T1000 (cell line): ENCODE measurements at places on chromosomes 2 and 18.

GRCh38 chr2:33068261-33068660 is 121.5 kb downstream of the LTBP1 start:
- no peak for DNase-seq

GRCh38 chr2:210271300-210271699 is 43.7 kb downstream of the MYL1 start:
- no peak for DNase-seq

DNA sequence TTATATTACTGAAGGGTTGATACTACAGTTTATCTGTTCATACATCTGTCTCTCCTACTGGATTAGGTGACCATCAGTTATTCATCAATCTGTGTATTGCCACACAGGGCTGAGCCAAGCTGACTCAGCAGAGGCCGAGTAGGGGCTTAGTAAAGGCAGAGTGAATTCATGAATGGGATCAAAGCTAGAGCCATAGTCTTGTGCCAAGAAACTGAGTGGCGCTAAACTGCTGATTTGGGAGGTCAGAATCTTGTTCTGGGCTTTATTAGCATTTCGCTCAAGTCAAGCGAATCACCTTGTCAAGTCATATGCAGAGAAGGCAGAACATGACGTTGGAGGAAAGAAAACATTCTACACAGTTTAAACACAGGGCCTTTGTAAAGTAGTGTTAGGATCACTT is 34.1 kb downstream of the SOCS6 start:
- no peak for DNase-seq

DNA sequence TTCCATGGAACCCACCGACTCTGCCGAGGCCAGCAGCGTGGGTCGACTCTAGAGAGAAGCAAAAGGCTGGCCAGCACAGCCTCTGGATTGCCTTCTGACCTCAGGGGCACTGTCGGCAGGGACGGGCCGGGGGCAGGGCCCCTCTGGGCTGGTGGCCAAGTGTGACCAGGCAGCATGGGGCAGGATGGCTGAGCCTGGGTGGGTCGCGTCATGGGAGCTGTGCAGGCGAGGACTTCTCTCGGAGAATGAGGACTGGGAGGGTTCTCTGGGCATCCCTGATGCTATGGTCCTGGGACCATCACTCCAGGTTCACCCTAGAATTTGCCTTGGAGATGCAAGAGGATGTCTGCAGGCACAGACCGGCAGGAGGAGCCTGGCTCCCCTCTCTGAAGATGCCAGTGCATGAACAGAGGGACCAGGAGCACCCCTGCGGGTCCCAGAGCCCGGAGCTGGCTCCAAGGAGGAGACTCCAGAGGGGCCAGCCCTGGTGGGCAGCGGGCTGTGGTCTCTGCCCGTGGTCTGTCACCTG is 289.2 kb downstream of the NDUFA10 start:
- DNase-seq: no peak

DNA sequence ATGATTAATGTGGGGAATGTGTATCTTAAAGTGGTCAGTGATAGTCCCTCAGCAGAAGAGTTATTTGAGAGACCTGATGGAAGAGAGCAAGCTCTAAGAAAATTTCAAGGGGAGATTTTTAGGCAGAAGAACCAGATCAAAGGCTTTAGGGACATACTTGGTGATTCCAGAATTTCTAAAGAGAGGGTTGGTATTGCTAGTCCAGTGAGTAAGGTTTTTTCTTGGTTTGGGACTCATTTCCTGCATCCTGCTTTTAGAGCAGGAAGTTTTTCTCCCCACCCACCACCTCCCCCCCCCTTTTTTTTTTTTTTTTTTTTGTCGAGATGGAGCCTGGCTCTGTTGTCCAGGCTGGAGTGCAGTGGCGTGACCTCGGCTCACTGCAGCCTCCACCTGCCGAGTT is 42.7 kb upstream of the DYSF start:
- DNase-seq: no peak

DNA sequence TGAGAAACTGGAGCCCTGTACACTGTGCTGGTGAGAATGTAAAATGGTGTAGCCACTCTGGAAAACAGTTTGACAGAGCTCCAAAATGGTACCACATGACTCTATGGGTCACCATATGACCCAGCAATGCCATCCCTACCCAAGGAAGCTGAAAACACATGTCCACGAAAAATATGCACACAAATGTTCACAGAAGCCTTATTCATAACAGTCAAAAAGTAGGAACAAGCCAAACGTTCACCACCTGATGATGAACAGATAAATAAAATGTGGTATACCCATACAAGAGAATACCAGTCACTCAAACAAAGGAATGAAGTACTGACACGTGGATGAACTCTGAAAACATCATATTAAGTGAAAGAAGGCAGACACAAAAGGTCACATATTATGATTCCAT is 4.6 kb downstream of the AFG3L2 start:
- DNase-seq: no peak

DNA sequence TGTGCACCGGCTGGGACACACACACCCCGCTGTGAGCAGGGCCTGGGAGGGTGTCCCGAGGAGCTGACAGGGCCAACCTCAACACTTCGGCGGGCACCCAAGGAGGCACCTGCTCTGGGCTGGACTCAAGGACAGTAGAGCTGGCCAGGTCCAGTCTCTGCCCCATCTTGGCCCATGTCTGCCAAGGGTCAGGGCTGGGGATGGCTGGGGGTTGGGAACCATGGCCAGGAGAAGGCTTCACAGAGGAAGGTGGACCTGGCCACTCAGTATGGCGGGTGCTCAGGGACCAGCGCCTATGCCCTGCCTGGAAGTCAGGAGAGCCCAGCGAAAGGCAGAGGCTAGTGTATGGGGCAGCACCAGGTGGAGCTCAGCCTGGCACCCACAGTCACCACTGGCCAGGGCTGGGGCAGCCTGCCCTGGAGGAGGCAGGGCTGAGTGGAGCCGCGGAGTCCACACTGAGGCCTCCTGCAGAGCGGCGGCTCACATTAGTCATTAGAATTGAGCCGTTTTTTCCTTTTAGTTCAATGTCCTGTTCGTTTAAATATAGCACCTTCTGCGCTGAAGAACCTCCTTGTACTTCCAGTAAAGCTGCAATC is 4.2 kb downstream of the ERFE start:
- no peak for DNase-seq

GRCh38 chr2:218024336-218024735 is 21.5 kb upstream of the TNS1 start:
- no peak for DNase-seq

GRCh38 chr18:48004577-48004976 is 74.1 kb upstream of the SMAD2 start:
- no peak for DNase-seq

- no peak for DNase-seq
Measured at GRCh38 chr2:225668606-225669266, 269.2 kb downstream of the NYAP2 start.

- no peak for DNase-seq
Measured at GRCh38 chr2:96336873-96337272, 1.3 kb downstream of the NCAPH start.

DNA sequence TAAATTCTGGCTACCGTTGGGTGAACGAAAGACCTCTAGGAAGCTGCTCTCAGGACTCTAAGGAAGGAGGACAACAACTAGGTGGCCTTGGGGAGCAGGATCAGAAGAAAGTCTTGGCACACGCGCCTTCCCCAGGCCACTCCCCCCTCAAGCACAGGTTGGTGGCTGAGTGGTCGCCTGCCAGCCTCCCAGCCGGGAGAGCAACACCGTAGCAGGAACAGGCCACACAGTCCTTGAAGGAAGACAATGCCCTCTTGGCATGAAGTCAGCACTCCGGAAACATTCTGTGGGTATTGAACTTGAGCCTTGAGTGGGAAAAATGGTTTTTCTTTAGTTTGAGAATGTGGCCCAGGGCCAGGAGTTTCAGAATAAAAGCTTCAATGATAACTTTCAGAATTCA is 87.4 kb upstream of the AGAP1 start:
- no peak for DNase-seq

GRCh38 chr2:5230855-5231254 is 461.3 kb upstream of the SOX11 start:
- DNase-seq: no peak

- no peak for DNase-seq
Measured at GRCh38 chr18:54830260-54830659, 2.0 kb downstream of the RAB27B start.

GRCh38 chr2:238055841-238056240 is 5.0 kb upstream of the SCLY start:
- no peak for DNase-seq

GRCh38 chr2:236600892-236601291 is 31.3 kb downstream of the ACKR3 start:
- no peak for DNase-seq

GRCh38 chr2:62398356-62398755 is 107.6 kb downstream of the TMEM17 start:
- DNase-seq: no peak

- no peak for DNase-seq
Measured at GRCh38 chr2:55029098-55029497, 21.2 kb downstream of the RTN4 start.

GRCh38 chr2:142425551-142425950 is 294.7 kb upstream of the LRP1B start:
- no peak for DNase-seq

DNA sequence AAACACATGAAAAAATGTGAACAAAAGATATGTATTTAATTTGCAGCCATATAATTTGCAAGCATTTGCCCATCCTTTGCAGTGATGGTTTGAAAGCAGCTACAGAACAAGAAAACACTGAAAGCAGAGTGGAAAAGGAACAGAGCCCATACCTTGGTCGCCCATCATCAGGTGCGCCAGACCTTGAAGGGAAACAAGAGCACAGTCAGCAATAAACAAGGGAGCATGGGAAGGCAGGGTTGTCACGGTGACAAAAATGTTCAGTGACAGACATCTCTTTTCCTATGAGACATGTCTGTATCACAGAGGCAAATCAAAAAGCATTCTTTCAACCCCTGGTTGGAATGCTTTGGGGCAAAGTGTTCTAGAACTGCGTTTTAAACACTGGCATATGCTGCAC is 109.4 kb downstream of the NRXN1 start:
- no peak for DNase-seq

GRCh38 chr18:73040247-73040646 is 172.5 kb upstream of the NETO1 start:
- DNase-seq: no peak

DNA sequence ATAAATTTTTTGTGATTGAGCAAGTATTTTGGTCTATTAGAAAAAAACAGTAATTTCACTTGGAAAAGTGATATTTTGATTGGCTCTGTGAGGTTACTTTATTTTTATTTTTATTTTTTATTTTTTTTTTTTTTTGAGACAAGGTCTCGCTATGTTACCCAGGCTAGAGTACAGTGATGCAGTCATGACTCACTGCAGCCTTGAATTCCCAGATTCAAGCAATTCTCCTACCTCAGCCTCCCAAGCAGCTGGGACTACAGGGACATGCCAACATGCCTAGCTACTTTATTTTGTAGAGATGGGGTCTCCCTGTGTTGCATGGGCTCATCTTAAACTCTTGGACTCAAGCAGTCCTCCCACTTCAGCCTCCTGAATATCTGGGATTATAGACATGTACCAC is 60.9 kb upstream of the MGAT5 start:
- DNase-seq: no peak

- DNase-seq: no peak
Measured at GRCh38 chr18:55338978-55339650, 248.9 kb downstream of the TCF4 start.

- DNase-seq: no peak
Measured at GRCh38 chr18:79826966-79827365, 29.2 kb downstream of the KCNG2 start.

GRCh38 chr2:88857274-88857741 is 165.8 kb downstream of the RPIA start:
- DNase-seq: no peak

GRCh38 chr2:198134293-198134955 is 330.0 kb downstream of the PLCL1 start:
- DNase-seq: no peak

- DNase-seq: no peak
Measured at GRCh38 chr18:70417847-70418246, 129.0 kb downstream of the SOCS6 start.

GRCh38 chr2:161836664-161837063 is 212.4 kb downstream of the SLC4A10 start:
- DNase-seq: no peak

- no peak for DNase-seq
Measured at GRCh38 chr18:63514888-63515678, 27.1 kb upstream of the SERPINB12 start.

- DNase-seq: no peak
Measured at GRCh38 chr18:30763902-30764350, 278.6 kb downstream of the DSC3 start.

GRCh38 chr2:19045151-19045550 is 313.3 kb downstream of the OSR1 start:
- DNase-seq: no peak
